ENCODE measurements at places on chromosomes 13 and 19.

GRCh38 chr13:25816239-25816638 lies 235.6 kb downstream of the SHISA2 start:
- DNase-seq = no peak

DNA sequence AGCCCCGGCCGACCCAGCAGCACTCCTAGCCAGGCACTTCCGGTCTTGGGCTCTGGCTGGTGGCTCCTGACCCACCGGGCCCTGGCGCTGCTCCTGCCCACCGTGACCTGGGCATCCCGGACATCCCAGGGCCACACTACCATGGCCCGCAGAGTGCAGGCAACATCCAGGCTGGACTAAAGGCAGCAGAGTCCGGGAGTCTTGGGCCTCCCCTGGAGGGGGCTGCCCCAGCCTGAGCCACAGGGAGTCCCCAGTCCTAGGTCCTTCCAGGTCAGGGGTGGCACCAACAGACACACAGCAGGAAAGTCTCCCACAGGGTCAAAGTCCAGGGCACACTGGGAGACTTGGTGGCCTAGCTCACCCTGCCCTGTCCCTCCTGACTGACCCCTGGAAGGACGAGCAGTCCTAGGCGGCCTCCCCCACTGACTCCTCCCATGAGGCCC lies 10.8 kb downstream of the LSM4 start:
- no peak for DNase-seq

GRCh38 chr19:58572026-58572817 lies 913 bp downstream of the MZF1 start:
- no peak for DNase-seq

DNA sequence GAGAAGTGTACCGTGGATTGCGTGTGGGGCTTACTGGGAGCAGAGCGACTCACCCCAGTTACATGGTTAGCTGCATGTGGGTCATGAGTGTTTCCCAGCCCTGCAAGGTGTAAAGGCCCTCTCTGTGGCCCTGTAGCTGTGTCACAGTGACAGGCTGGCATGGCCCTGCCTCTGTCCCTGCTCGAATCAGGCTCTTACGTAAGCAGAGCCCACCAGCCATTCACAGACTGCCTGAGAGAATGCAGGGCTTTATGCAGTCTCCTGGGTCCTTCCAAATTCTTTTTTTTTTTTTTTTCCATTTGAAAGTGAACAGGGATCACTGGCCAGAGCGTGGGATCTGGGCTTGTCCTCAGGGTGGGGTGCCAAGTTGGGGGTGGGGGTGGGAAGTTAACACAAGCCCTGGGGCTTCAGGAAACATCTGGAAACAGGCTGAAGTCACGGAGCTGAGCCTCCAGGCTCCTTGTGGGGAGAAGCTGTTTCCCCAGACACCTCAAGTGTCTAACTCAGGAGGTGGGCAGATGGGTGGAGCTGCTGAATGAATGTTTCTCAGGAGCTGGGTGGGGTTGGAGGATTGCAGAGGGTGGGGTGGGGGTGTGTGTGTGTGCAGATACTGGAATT lies 13.4 kb downstream of the TECR start:
- no peak for DNase-seq
